ENCODE measurements at places on chromosomes 7 and 10.

- DNase-seq = no peak
These were observed 20.8 kb downstream of the WDFY4 start for GRCh38 chr10:48705401-48705938.

DNA sequence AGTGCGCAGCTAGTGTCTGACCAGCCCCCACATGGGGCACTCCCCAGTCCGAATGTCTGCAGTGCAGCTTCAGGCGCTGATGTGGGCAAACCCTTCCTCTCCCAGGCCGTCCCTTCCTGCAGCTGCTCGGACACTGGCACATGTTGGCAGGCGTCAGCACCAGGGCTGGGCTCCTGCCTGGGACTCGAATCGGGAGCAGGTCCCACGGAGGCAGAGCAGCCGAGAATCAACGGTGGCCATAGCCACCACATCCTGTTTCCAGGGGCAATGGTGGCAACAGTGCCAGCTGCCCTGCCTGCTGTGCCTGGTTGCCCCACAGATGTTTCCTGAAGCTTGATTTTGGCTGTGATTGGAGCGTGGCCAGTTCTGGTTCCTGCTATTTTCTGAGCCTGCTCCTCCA, 65.8 kb downstream of the MGMT start:
- no peak for DNase-seq

DNA sequence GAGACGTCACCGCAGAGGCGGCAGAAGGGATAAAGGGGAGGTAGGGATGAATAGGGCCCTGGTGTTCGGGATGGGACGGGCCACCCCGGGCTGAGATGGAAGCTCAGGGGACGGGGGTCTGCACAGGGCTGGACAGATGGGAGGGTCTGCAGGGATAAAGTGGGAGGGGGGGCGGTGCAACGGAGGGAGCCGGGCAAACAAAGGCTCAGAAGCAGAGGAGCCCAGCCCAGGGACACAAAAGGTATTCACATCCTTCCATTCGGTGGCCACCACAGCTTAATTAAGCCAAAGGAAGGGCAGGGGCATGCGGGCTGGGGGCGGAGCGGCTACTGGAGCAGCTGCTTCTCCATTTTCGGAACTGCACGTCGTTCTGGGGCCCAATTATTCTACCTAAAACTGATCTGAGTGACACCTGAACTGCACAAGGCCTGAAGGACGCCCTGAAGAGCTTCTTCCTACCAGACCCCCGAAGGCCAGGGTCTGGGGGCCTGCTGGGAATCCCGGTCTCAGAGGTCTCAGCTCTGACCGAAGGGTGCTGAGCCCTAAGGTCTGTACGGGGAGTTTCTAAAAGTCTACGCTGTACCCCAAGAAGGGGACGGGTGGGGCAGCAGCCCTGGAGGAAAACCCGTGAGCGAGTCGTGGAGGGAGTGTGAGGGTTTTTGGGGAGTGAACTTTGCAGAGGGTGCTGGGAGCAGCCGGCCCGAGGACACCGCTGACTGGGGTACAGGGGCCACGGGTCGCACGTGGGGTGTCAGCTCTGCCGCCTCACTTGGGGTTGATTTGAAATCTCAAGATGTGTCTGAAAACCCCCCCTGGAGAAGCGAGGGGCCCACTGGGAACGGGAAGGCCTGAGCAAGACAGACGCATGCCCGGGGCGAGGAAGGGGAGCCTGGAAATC, 334.8 kb downstream of the DNAJB6 start:
- DNase-seq = no peak

- no peak for DNase-seq
These were observed 397.3 kb downstream of the PPP1R3A start for GRCh38 chr7:113521468-113521867.

DNA sequence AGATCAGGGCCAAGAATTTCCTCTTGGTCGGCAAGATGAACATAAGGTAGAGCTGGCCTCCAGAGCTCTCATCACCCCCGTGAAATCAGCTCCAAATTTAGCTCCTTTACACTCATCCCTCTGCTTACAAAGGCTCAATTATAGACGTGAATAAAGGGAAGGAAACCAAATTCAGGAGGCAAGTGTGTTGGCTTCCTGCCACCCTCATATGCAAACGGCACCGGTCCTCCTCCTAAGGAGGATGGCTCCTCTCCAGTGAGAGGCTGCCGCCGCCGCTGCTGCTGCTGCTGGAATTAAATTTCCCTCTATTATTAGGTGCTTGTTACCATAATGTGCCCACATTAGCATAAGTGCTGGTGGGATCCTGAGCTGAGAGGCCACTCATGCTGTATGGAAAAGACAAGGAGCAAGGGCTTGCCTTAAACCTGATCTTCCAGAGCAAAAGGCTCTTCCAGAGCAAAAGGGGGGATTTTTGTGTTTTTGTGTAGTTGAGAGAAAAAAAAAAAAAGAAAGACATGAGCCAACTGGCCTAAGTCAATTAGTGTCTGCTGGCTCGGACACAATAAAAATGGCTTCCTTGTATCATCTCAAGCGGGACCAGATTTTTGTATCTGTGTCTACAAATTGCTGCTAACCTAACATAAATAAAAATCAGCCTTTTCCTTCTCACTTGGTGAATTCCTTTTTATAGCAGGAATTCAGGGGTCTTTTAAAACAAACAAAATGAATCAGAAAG, 68.4 kb downstream of the CDHR3 start:
- no peak for DNase-seq

DNA sequence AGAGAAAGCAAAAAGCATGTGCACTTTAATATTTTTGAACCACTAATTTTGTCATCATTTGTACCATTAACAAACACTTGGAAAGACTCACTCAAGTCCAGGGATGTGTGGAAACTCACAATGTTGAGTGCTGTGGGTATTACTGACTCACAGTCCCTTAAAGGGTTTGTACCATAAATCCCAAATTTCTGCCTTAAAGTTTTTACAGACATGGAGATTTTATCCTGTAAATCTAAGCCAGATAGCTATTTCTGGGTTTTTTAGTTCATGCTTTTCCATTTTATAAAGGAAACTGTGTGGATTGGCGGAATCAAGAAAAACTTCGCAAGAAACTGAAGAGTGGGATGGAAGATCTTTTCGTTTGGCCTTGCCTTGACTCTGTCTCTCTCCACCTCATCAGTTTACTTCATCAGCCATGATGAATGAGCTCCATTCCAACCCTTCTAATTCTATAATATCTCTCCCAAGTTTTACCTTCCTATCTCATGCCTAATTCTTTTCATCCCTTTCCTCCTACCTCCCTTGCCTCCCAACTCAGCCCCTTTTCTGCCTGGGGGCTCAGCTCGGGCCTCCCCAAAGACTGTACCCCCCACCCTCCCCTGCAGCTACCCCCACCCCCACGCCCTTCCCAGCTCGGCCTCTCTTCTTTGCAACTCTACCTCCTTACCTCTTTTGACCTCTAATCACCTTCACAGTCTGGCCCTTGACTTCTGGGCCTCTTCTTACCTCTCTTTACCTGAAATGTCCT, 218.5 kb upstream of the MKLN1 start:
- DNase-seq = no peak

GRCh38 chr10:113420733-113421675, 131.8 kb upstream of the HABP2 start:
- no peak for DNase-seq

DNA sequence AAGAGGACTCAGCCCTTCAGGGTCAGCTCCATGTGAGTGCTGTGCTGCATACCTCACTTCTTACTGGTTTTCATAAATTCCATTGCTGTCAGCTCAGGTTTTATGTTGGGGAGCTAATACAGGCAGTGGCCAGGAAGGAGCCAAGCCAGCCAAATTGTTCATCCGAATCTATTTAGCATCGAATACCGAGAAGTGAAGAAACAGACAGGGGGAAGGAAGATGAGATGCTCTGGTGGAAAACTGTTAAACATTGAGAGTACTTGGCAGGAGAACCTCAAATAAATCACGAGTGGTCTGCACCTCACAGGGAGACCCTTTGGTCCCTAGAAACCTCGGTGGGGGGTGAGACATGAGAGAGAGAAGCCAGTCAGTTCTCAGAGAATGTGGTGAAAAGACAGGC, 196.0 kb upstream of the TMEM72 start:
- no peak for DNase-seq
